ENCODE measurements at places on chromosomes 11 and 22.
A peak's percentile ranks its signal among the peaks of the same experiment; 100 is the strongest.

- DNase-seq: no peak
Measured at GRCh38 chr22:45887202-45888131, 89.5 kb downstream of the WNT7B start.

GRCh38 chr11:65574811-65575567, 864 bp upstream of the EHBP1L1 start:
- no peak for DNase-seq

GRCh38 chr11:85407648-85408047, 219.5 kb downstream of the DLG2 start:
- no peak for DNase-seq

GRCh38 chr11:75539459-75540334, 14.0 kb upstream of the GDPD5 start:
- DNase-seq: no peak

DNA sequence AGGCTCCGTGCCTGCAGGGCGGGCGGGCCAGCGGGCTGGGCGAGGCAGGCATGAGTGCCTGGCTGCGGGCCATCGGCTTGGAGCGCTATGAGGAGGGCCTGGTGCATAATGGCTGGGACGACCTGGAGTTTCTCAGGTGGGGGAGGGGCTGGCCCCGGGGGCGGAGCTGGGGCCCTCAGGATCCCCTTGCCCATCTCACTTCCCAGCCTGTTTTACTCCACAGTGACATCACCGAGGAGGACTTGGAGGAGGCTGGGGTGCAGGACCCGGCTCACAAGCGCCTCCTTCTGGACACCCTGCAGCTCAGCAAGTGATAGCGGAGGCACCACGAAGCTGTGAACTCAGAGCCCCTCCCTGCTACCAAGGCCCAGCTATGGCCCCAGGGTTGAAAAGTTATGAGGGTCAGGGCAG, 5.9 kb downstream of the PHOX2A start:
- DNase-seq: no peak

DNA sequence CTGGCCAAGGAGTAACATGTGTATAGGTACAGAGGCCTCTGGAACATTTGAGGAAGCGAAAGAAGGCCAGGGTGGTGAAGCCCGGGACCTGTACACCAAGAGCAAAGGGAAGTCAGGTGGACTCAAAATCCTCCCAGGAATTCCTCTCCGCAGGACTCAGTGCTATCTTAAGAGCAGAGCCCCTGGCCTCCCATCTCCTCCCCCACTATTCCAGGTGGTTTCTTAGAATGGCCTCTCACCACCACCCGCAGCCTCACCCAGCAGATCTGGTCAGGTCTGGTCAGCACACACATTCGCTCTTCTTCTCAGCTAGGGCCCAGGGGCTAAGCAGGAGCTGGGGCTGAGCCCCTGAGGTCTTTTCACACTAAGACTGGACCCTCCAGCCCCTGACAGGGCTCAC, 59.1 kb downstream of the SCGB1A1 start:
- no peak for DNase-seq

GRCh38 chr11:47070769-47071168, 105.9 kb downstream of the ARFGAP2 start:
- no peak for DNase-seq

DNA sequence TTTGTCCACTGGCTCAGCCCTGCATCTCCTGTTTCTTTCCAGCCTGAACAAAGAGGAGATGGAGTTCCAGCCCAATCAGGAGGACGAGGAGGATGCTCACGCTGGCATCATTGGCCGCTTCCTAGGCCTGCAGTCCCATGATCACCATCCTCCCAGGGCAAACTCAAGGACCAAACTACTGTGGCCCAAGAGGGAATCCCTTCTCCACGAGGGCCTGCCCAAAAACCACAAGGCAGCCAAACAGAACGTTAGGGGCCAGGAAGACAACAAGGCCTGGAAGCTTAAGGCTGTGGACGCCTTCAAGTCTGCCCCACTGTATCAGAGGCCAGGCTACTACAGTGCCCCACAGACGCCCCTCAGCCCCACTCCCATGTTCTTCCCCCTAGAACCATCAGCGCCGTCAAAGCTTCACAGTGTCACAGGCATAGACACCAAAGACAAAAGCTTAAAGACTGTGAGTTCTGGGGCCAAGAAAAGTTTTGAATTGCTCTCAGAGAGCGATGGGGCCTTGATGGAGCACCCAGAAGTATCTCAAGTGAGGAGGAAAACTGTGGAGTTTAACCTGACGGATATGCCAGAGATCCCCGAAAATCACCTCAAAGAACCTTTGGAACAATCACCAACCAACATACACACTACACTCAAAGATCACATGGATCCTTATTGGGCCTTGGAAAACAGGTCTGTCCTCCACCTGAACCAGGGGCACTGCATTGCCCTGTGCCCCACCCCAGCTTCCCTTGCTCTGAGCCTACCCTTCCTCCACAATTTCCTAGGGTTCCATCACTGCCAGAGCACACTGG, 5.0 kb downstream of the FTH1 start:
- DNase-seq: no peak

DNA sequence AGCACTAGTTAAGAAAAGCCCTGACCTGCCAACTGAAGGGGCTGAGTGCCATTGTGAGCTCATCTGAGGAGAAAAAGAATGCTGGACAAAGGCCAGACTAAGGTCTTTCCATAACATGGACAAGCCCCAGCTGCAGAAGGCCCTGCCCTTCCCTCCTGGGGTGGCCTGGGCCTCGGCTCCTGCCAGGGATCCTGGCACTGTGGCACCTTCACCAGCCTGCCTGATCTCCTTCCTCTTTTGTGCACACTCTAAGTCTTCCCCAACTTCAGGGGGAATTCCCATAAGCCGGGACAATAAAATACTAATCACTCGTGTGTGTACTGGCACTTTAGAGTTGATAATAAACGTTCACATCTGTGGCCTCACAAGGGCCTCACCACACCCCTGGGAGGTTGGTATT, 9.9 kb downstream of the TMPRSS13 start:
- DNase-seq: no peak

- DNase-seq: no peak
Measured at GRCh38 chr22:26707090-26707489, 49.7 kb downstream of the MIAT start.

GRCh38 chr11:118606157-118606843, 1.1 kb upstream of the PHLDB1 start:
- no peak for DNase-seq

- no peak for DNase-seq
Measured at GRCh38 chr11:134412203-134413042, at the start of gene B3GAT1. Gene B3GAT1 (minus strand): TSS chr11:134412242. CDS start chr11:134387659, 24,583 bp downstream.

DNA sequence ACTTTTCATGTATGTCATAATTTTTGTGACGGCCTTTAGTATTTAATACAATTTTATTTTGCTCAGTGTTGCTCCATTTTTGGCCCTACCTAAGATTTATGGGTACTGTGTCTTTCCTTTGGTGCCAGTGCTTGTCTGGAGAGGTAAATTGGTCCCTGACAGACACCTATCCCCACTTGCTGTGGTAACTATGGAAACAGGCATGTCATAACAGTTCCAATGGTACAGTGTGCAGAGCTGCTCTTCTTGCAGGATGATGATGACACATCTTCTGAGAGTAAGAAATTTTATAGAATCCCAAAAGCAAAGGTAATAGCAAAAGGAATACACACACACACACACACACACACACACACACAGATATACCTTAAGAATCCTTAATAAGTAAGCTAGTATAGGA, 118.5 kb downstream of the ELP4 start:
- DNase-seq: no peak

DNA sequence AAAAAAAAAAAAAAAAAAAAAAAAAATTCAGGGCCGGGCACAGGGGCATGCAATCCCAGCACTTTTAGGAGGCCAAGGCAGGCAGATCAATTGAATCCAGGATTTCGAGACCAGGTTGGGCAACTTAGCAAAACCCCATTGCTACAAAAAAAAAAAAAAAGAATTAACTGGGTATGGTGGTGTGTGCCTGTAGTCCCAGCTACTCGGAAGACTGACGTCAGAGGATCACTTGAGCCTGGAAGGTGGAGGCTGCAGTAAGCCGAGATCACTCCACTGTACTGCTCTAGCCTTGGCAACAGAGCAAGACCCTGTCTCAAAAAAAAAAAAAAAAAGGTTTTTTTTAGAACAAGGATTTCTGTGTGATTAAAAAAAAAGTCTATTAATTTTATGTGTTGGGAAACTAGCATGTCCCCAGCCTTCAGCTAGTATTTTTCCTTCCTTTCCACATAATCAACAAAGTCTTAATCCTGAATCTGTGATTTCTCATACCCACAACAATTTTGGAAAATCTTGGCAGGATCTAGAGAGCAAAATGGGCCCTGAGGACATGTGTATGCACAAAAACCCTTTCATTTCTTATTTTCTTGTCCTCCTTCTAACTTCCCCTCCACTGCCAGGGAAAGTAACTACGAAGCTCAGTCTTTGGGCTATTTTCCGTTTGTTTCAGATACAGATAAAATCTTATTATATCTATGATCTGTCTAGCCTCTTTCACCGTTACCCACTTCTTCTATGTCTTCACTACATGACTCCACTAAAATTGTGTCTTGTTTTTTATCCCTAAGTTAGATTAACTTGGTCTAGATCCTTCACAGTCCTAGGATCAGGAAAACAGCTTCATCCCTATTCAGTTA, 5.7 kb upstream of the AMBRA1 start:
- DNase-seq: no peak

- no peak for DNase-seq
Measured at GRCh38 chr11:27452147-27452546, 20.4 kb downstream of the LGR4 start.

DNA sequence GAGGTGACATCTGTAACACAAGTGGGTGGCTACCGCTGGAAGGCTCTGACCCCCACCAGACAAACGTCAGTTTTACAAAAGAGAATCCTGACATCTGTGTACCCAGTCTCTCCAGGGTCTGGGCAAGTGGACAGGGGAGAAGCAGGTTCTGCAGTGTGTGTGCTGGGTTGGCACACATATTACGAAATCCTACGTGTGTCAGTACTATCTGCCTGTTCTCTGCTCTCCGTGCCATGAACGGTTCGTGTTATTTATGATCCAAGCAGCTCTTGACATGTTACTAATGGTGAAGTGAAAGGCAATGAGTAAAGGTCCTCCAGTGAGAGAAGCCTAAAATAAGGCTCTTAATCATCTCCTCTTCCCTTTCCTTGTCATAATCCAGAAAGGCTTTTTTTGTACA, 201.5 kb upstream of the MTMR2 start:
- DNase-seq: no peak

DNA sequence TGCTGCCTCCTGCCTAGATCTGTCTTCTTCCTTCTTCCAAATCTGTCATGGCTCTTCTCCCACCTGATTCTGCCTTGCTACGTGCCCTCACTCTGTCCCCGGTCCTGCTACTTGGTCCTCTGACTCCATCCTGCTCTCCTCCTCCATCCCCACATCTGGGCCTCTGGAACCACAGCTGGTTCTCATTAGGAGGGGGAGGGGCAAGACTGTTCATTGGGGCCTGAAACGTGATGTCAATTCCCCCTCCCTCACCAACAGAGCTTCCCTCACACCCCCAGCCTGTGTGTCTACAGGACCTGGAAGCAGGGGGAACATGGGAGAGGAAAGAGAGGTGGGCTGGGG, 9.1 kb downstream of the DCHS1 start:
- no peak for DNase-seq

GRCh38 chr22:46622081-46622521, 1.9 kb downstream of the GRAMD4 start:
- DNase-seq: peak; percentile 6

DNA sequence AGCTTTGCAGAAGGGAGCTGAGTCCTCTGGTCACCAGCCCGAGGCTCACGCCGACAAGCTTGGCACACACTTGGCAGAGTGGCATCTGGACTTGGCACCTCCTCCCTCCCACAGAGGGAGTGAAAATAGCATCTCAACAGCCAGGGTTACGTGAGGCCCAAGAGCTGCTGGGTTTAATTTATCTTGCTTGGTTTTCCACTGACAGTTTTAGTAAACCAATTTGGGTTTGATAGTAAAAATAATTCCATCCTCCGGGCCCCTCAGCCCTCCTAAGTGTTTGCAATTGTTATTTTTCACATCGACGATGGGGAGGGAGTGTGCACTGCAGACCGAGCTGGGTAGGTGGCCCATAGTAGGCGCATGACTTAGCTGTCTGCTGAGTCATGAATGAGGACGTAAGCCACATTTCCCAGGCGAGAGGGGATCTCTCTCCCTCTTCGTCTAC, 107.6 kb upstream of the ASPHD2 start:
- DNase-seq: no peak

DNA sequence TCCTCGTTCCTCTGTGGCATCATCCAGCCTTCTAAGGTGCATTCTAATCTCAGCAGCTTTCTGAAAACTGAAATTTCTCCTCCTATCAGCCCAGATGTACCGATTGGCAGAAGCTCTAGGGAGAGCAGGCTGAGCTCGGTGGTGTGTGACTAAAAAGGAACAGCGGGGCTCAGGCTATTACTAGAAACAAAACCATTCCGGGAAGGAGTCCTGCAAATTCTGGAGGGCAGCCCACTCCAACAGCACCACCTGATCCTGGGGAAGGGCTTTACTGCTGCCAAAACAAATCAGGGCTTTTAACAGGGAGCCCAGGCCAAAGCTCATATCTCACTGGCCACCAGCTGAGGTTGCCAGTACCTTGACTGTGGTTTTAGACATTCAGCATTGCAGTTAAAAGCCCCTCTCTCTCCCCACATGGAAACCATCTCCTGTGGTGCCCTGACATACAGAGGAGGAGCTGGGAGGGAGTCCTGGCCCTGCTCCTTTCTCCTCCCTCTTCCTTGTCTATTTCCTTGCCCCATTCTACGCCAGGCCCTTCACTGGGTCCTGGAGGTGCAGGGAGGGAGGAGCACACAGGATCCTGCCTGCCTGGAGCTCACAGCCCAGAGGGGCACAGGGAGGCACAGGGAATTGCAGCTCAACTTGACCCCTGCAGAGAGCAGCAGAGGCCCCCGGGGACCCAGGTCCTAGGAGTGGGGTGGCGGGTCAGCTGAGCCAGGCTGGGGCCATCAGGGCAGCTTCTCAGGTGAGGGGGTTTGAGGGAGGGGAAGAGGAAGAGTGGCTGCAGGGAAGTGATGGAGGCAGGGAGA, 889 bp downstream of the PLAAT4 start:
- DNase-seq: no peak

DNA sequence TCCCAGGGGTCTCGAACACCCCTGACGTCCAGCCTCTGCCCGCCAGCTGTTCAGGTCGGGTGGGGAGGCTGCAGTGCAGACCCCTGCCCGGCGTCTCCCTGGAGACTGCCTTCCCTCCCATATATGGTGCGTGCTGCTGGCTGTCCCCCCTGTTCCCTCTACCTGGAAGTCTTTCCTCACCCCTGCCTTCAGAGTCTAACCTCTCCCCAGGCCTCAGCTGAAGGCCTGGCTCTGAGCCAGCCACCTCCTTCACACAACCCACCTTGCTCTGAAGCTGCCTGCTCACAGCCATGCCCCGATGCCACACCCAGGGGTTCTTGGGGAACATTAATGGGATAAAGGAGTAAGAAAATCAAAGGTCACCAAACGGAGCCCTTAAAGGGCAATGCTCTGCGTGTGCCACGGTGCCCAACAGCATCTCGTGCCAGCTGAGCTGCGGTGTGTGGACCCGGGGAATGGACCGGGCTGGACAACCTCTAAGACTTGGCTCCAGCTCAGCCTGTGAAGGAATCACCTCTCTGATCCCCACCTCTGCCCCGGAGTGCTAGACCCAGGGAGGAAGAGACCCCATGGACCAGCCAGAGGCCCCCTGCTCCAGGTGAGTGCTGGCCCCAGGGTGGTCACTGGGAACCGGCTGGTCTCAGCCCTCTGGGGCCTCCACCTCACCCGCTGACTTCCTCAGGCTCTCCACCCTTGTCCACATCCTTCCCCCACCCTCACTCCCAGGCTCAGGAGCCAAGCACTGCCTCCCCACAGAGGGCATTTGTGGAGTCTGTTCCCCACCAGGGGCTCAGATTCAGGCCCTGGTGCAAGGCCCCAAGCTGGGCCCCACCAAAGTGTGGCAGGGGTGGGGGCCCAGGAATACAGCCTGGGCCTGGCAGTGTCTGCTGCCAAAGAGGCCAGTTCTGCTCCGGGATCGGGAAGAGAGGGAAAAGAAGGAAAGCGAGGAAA, at the start of gene NLRP6:
Gene NLRP6, plus strand, starts transcription at position 407 of the 951 bp plus-strand sequence. Its CDS starts 163 bp downstream, at position 570.
- DNase-seq: no peak
